ENCODE measurements at places on chromosomes 16 and 17.

- no peak for DNase-seq
These were observed 5.7 kb upstream of the DLX4 start for GRCh38 chr17:49963309-49963625.

GRCh38 chr17:10556301-10557005 is 7.0 kb upstream of the MYH2 start:
- DNase-seq: no peak

GRCh38 chr16:49463529-49463928 is 89.9 kb downstream of the C16orf78 start:
- no peak for DNase-seq

- DNase-seq: no peak
These were observed 3.0 kb downstream of the BAHCC1 start for GRCh38 chr17:81398176-81398831.

GRCh38 chr17:74446551-74447500 is 14.9 kb downstream of the GPRC5C start:
- no peak for DNase-seq

GRCh38 chr16:51159296-51159695 is 8.2 kb upstream of the SALL1 start:
- DNase-seq: no peak

GRCh38 chr17:1275205-1275961 is 4.1 kb upstream of the TRARG1 start:
- DNase-seq: no peak

DNA sequence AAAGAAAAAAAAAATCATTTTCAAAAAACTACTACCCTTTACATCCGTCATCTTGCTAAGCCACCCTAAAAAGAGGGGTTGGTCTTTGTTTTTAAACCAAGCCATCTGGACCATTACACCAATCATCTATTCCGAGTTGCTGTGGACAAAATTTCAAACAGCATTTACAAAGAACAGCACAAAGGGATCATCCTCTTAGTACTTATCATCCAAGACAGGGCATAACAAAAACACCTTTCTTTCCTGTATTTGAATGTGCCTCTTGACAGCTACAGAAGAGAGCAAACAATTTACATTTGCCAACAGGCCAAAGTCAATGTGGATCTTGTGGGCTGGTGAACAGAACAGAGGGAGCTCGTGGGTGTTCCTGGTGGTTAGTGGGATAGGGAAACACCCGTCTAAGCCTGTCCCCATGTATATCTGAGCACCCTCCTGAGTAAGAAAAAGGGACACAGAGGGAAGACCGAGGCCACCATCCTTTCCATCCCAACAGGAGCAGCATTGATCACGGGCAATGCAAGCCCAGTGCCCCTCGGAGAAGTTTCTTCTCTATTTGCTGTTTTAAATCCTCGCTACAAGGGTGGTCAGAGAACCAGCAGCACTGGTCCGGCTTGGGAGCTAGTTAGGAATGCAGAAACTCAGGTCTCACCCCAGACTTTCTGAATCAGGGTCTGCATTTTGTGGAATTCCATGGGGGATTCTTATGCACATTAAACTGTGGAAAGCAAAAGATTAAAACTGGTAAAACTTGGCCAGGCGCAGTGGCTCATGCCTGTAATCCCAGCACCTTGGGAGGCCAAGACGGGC is 1.9 kb downstream of the SLC39A11 start:
- no peak for DNase-seq

GRCh38 chr17:5182597-5183409 is 8.9 kb downstream of the ZNF594 start:
- no peak for DNase-seq

DNA sequence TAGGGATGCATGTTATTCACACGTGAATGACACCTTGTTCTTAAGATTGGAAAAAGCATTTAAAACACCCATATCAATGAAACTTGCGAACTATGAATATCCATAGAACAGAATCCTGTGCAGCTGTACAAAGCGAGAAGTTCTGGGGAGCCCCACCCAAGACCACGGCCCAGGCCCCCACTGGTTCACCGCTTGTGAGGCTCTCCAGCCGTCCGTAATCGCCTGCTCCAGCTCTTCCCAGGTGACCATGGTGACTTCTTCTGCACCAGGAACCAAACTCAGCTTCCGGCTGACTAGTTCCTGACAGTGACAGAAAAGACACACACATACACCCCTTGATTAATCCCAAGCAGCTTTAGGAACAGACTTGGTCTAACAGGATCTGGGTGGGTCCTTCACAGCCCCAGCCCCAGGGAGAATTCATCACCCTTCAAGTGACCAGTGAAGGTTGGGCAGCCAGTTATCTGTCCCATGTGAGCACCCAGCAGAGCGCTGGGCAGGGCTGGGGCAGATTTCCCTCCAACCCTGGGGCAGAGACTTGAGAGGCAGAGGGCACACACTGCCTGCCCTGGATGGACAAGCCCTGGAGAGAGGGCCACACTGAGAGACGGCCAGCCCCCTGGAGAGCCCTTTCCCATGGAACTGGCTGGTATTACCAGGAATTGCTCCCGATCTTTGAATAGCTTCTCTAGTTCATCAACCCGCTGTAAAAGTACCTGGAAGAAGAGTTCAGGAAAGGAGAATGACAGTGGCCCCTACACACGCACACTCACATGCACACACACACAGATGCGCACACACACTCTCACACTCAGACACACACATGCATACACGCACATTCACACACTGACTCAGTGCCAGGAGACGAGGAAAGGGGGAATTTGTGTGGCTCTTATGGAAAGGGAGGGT is 3.6 kb downstream of the QRICH2 start:
- no peak for DNase-seq

GRCh38 chr17:74623693-74624093 is at the start of gene CD300E:
Gene CD300E (minus strand): TSS chr17:74623738. CDS start chr17:74623621, 117 bp downstream.
- DNase-seq: no peak

GRCh38 chr17:31843070-31843745 is 15.8 kb downstream of the COPRS start:
- no peak for DNase-seq

- no peak for DNase-seq
These were observed 72.9 kb upstream of the ZNF469 start for GRCh38 chr16:88309908-88310265.

DNA sequence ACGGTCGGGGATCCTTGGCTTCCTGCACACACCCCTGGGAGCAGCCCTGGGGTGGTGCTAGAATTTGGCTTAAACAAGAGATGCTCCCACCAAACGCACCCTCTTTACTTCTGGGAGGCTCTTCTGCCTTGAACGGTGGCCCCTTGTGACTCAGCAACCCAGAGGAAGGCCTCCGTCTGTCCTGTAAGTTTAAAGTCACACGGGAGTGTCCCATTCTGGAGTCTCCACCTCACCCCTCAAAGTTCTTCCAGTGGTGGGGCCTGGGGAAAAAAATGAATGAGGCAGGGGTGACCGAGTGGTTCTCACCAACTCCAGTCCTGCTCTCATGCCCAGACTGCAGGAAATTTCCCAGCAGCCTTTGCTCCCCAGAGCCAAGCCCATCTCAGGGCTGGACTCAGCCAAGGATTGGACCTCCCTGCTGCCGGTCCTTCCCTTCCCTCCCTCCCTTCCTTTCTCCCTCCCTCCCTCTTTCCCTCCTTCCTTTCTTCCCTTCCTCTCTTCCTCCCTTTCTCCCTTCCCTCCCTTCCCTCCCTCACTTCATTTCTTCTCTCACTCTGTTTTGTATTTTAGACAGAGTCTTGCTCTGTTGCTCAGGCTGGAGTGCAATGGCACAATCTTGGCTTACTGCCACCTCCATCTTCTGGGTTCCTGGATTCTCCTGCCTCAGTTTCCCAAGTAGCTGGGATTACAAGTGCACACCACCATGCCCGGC is 11.4 kb downstream of the ITGAD start:
- DNase-seq: no peak

GRCh38 chr17:44928136-44928535 is 12.8 kb upstream of the GFAP start:
- no peak for DNase-seq
